Memory B cell (primary cell): ENCODE measurements at places on chromosomes 12 and 14.
A peak's percentile ranks its signal among the peaks of the same experiment; 100 is the strongest.

DNA sequence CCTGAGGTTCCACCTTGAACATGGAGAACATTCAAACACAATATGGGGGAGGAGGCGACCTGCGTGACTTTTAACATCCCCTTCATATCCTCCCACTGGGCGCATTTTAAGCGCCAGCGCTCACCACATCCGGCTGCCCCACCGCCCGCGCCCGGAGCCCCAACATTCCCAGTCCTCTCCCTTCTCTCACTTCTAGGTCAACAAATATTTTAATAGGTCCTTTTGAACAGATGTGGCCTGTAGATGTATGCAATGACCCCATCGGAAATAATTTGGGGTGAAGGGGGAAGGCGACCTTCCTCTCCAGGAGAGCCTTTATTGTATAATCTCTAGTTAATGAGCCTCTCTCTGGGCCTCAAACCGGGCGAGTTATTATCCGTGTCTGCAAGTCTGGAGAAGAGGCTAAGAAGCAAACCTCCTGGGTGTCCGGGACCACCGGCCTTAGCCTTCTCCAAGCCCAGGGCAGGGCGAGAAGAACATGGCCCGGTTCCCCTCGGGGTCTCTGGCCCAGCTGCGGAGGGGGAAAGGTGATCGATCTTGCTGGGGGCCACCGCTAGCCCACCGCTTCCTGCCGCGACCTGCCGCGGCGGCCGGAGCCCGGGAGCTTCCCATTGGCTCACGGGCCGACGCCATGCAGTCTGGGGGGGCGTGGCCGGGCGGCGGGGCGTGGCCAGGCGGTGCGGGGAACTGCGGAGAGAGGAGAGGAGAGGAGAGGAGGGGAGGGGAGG, 83.2 kb upstream of the HMGA2 start:
- DNase-seq, result no peak

DNA sequence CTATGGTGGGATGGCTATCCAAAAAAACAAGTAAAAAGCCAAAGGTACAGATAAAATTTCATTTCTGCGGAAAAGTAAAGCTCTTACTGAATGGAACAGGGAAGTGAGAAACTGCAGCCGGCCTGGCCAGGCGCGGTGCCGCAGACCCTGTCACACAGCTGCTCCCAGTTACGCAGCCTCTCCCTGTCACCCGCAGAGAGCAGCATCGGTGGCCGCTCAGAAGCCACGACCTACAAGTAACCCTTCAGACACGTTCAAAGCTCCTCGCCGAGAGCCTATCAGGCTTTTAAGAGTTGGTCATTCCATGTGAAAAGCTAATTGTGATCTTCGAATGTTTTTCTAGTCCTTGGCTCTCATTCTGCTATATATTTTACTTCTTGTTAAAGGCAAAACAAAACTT, 11.0 kb upstream of the ANKLE2 start:
- DNase-seq, result peak; percentile 62

GRCh38 chr12:69886109-69886508, 61.1 kb downstream of the MYRFL start:
- DNase-seq, result no peak

DNA sequence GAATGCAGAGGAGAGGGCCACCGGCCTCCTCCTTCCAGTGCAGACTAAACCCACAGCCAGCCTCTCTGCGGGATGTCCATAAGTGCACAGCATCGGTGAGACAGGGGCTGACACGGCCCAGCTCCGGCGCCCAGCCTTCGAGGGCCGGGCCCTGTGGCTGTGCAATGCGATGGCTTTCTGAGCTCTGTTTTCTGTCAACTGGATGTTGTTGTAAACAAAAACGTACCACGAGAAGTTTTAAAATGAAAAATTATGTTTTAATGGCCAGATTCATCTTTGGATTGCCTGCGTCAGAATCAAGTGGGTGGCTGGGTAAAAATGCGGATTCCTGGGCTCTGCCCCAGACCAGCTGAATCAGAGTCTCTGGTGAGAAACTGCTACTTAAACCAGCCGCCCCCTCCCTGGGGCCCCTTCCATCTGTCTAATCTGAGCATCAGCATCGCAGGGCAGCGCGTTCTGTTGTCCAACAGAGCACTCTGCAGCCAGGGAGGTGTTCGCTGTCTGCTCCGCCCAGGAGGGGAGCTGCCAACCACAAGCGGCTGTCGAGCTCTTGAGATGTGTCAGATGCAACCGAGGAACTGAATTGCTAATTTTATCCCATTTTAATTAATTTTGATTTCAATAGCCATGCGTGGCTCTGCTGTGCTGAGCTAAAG, 133.4 kb downstream of the RFLNA start:
- no peak for DNase-seq

GRCh38 chr12:58670623-58671022, 249.7 kb downstream of the LRIG3 start:
- DNase-seq, result no peak

- DNase-seq, result no peak
Observed at GRCh38 chr12:130555628-130556485, 160.2 kb downstream of the RIMBP2 start.

- no peak for DNase-seq
Observed at GRCh38 chr12:97982684-97983083, 520.1 kb downstream of the RMST start.

DNA sequence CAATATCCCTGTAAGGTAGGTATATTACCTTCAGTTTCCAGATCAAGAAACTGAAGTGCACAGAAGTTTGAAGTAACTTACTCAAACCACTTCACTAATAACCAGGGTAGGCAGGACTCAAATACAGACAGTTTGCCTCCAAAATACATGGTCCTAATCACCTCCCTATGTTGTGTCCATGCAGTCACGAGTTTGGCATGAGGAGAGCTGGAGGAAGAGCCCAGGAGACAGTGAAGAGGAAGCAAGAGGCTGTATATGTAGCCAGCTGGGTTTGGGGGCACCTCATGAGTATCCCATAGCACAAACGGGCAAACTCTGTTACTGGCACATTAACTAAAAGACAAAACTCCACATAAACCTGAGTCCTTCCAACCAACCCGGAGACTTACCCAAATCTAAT, 79.2 kb downstream of the DUSP16 start:
- no peak for DNase-seq

- no peak for DNase-seq
Observed at GRCh38 chr14:94099006-94099405, 11.5 kb upstream of the IFI27 start.

GRCh38 chr14:79356040-79356439, 855.3 kb downstream of the DIO2 start:
- no peak for DNase-seq

GRCh38 chr12:119749666-119750065, 81.7 kb downstream of the PRKAB1 start:
- no peak for DNase-seq

DNA sequence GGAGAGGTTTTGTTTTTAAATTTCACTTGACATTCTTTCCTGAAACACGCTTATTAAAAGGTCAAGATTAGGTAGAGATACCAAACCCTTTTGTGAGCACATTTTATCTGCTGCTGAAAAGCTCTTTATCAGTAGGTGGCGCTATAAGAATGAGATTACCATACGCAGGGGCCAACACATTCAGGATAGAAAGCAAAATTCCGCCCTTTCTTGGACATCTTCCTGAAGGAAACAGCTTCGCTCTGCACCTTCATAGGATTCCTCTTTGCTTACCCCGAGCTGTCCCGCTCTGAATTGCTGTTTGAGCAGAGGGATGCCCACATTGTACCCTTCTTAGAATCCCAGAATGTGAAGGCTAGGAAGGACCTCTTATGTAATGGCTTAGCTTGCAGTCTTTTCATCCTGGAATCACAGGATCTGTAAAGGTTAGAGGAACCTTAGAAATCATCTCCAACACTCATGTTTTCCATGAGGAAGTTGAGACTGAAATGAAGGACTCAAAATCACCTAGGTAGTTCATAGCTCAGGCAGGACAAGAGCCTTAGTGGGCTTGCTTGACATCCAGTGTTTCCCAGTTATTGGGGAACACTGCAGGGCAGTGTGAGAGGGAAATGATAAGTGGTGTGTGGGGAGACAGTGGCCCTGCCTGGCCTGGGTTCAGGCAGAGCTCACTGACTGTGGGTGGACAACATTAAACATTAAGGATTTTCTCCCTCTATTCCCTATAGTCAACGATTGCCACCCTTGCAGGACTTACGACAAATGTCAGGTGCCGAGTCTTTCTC, 38.7 kb upstream of the CRY1 start:
- peak; percentile 11 for DNase-seq

- DNase-seq, result no peak
Observed at GRCh38 chr12:13211191-13211858, 14.8 kb downstream of the EMP1 start.

GRCh38 chr12:131041968-131042833, 88.5 kb downstream of the ADGRD1 start:
- no peak for DNase-seq

GRCh38 chr12:131113568-131114270, 160.0 kb downstream of the ADGRD1 start:
- DNase-seq, result no peak

DNA sequence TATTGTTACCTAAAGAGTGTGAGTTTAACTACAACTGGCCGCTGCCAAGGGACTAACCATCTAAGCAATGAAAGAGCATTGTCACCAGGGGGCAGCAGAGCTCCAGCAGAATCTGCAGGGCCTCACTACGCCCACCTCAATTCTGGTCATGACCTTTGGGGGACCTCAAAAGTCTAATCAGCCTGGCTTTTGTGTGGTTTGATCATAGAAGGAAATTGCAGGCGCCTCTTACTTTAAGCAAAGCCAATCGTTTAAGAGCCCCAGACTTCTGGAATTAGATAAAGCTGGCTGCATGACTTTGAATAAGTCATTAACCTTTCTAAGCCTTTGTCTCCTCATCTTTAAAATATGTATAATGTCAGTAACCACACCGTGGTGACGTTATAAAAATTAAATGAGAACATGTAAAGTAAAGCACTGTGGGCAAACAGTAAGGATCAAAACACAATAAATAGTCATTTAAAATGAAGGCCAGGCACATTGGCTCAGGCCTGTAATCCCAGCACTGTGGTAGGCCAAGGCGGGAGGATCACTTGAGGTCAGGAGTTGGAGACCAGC, 58.6 kb downstream of the TBX3 start:
- no peak for DNase-seq

GRCh38 chr12:125683748-125684381, 618.6 kb downstream of the AACS start:
- no peak for DNase-seq

GRCh38 chr12:53330671-53331070, 5.5 kb downstream of the SP7 start:
- DNase-seq, result no peak

DNA sequence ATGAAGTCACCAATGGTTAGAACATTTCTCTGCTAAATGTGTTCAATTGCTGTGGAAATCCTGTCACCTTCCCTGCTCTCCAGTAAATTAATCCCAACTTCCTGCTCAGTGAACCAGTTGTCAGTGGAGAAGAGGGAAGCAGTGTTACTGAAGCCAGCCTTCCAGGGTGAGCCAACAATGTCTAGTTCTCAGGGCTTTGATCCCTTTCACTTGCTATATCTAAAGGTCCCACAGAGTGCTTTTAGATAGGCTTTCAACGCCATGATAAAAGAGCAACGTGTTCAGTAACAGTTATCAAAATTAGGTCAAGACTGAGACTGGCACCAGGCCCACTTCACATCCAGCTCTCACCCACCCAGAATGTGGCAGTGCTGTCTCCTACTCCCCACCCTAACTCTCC, 139.7 kb downstream of the KCNH5 start:
- no peak for DNase-seq

DNA sequence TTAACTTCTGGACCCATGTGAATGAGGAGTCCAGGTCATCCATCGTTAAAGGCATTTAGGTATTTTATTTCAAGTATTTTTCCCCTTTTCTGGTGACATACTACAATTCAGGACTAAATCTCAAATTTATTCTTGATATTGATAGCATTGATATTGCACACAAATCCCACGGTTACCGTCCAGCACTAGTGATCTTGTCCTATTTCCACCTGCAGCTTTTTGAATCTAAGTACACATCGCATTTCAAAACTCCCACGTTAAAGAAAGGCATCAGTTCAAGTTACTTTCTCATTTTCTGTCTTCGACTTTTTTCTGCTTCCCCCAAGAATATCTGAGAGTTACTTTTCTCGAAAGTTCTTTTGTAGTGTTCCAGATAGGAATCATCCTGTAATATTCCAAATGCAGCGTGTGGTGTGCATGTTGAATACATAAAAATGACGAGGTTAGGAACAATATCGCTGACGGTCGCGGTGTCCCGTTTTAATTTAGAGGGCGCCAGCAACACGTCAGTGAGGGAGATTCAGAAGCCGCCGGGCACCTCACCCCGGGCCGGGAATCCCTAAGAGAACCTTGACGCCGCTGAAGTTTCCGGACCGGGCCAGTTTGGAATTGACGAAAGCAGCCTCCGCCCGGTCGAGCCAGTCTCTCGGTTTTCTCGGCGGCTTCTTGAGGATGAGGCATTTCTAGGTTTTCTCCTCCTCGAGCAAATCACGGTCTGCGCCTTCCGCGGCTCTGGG, 569 bp upstream of the RGS6 start:
- no peak for DNase-seq

DNA sequence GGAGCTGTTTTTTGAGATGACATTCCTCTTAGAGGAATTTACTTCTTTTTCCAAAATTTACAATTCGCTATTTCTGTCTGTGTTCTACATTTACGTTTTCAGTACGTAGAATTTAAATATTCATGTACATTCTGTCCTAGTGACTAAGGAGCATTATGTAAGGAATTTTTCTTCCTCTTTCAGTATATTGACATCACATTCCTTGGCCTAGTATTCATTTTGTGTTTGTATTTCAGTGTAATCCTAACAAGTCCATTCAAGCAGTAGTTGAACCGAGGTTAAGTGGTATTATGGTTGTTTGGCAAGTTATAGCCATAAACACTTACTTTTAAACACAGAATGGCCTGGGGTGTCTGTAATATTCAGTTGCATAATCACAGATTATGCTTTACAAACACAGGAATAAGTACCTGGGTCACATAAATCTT, 465.2 kb downstream of the PCNX1 start:
- DNase-seq, result no peak

GRCh38 chr12:48336061-48336460, 14.7 kb downstream of the ZNF641 start:
- no peak for DNase-seq

- DNase-seq, result no peak
Observed at GRCh38 chr14:63949696-63950095, 96.9 kb downstream of the SYNE2 start.

DNA sequence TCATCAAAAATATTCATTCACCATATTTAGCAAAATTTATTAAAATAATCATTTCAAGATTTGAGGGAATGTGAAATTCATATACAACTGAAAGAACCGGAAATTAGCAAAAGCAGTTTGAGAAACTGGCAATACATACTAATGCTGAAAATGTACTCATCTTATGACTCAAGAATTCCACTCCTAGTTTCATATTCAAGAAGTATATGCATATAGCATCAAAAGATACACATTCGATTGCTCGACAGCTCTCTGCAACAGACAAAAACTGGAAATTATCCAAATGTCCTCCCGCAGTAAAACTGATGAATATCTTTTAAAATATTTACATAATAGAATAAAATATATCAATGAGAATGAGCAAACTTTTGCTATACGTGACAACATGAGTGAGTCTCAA, 189.2 kb upstream of the MGAT4C start:
- no peak for DNase-seq
